ENCODE measurements at places on chromosomes 6 and 20.

GRCh38 chr6:48505621-48506020, 394.6 kb upstream of the PTCHD4 start:
- no peak for DNase-seq

DNA sequence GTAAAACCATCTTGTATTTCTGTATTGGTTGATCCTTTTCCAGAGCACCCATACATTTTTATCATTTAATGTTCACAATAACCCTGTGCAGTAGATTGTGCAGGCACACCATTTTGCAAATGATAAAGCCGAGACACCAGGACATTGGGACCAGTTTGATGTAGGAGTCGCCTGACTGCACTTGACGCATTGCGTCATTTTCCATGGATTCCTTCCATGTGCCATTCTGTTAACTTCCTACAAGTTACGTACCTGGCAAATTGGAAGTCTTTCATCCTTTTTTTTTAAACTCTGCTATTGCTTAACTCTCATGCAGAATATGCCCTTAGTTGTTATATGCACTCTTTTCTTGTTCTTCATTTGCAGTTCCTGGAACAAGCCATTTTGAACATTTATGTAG, 43.0 kb downstream of the PRPH2 start:
- DNase-seq, result no peak

DNA sequence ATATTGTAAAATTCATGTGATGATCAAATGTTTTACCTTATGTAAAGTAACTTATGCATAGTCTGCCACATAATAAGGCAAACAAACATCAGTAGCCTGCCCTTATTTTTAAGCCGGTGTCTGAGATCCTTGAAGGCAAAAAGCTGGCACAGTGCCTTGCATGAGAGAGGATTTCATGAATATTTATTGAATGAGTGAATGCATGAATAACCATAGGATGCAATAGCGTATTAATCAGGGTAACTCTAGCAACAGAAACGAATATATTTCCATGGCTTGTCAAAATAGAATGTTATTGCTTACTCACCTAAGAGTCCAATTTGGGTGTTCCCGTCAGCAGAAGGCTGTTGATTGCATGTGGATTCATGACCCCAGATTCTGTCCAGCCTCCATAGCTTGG, 34.9 kb downstream of the BTBD3 start:
- DNase-seq, result no peak

DNA sequence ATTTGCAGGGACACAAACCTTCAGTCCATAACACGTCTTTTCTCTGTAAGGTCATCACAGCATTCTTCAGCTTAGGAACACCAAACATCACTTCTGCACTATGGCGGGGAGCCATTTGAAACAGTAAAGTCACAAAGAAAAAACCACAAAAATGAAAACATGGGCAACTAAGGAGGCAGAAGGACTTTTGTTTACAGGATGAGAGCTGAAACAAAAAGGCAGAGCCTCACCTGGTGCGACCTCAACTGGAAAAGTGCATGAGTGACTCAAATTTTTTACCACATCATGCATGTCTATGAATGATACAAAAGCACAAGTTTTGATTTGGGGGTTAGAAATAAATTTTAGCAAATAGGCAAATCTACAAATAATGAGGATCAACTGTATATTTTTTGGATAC, 68.2 kb upstream of the TNFAIP3 start:
- DNase-seq, result no peak

DNA sequence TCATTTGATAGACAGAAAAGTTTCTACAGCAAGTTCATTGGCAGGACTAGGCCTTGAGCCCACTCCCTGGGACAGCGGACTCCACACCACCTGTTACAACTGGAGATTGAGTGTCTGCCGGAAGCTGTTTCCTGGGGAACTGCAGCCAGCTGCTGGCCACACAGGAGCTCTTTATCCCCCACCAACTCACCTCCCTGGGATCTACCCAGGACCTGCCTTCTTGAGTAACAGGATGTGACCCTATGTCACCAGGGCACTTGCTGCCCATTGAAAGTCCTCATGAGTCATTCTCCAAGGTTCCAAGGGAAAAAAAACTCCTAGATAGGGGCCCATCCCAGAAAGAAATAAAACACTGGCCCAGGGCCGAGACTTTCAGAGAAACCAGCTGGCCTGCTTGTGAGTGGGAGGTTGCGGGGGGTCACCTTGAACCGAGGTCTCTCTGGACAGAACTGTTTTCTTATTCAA, 37.4 kb upstream of the SLC9A8 start:
- no peak for DNase-seq

GRCh38 chr6:45801471-45802289, 214.0 kb downstream of the CLIC5 start:
- peak; percentile 55 for DNase-seq

- no peak for DNase-seq
Observed at GRCh38 chr6:90466154-90466940, 120.5 kb downstream of the MAP3K7 start.

DNA sequence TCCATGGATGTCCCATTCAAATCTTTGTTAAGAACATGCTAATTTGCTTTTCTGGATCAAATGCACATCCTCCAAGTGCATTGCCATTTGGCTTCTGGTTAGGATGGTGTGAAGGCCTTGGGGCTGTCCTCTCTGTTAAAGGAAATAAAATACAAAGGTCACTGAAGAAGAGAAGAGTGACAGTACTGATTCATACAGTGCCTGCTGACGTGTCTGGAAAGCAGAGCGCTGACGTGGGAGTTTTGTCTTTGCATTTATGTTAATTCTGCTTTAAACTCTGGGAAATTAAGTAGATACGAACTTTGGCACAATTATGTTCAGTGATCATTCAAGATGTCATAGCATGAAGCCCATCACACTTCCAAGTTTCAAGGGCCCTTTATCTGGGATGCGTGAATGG, 33.2 kb downstream of the SYNDIG1 start:
- DNase-seq, result no peak

GRCh38 chr6:74431873-74432580, 736.0 kb downstream of the CD109 start:
- DNase-seq, result no peak

DNA sequence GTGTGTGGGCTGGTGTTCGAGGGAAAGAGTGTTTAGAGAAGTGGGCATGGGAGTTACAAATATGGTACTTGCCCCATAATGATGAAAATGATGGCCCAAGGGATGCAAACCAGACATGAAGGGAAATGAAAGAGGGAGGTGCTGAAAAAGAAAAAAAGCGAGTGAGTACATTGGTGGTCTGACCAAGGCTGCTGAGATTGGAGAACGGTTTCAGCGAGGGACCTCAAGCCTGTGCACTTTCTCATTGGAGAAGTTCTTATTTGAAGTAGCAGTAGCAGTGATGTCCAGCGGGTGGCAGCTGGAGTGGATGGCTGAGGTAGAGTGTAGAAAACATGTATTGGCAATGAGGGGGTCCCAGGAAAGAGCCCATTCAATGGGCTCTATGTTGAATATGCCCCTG, 54.8 kb downstream of the TNFAIP3 start:
- DNase-seq, result no peak

DNA sequence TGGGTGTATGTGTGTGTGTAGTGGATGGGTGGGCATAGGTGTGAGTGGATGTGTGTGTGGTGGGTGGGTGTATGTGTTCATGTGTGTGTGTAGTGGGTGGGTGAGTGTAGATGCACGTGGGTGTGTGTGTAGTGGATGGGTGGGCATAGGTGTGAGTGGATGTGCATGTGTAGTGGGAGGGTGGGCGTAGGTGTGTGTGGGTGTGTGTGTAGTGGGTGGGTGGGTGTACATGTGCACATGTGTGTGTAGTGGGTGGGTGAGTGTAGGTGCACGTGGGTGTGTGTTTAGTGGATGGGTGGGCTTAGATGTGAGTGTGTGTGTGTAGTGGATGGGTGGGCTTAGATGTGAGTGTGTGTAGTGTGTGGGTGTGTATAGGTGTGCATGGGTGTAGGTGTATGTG, 104.4 kb downstream of the MYLK4 start:
- no peak for DNase-seq

DNA sequence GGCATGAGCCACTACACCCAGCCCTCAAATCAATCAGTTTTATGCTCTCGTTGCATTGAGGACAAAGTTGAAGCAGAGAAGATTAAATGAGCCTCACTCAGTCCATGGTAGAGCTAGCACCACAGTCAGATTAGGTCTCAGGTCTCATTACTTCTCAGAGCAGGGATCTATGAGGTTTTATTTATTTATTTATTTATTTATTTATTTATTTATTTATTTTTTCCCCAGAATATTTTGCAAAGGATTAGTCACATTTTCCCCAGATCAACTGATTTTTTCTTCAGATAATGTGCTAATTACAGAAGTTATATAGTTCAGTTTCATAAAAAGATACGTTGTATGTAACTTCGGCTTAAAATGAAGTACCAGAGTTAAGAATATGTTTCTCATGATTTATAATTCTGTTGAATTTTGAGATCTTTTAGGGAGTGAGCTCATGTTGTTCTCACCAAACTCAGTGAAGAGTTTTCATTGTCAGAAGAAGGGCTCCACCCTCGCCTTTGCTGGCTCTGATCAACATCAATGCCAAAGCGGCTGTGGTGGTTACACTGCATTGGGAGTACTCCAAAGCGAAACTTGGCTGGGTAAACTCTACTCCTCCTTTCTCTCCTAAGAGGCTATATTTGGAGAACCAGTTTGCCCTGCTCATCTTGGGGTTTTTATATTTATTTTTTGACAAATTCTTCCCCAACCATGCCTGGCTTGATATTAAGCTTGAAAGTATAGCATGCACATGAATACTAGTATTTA, 12.9 kb upstream of the ID4 start:
- DNase-seq, result no peak

GRCh38 chr6:68689910-68690309, 54.8 kb downstream of the ADGRB3 start:
- no peak for DNase-seq

DNA sequence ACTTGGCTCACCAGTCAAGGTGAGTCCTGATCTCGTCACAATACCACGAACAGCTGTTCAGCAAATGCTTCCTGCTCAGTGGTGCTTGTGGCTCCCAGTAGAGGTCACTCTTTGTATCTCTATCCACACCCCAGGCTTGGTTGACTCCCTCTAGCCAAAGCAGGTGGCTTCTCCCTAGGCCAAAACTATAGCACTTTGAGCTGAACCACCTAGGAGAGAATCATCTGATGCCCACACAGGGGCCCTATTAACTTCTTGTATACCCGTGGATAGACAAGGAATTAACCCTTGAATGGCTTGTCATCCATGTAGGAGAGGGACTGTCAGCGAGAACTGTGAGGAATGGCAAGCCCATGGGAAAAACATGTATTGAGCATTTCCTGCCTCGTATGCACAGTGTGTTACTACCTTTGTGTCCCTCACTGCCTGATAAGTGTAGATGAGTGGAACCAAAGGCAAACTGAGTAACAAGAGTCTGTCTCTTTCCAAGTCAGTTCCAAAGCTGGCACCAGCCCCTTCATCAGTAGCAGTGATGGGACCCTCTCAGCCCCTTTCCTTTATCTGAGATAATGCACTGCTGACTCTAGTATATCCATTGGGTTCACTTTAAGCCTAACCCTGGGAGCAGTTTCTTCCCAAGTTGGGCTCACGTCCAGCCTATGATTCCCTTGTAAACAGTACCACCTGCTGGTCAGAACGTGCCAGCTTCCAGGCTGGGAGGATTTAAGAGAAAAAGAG, 42.5 kb downstream of the EIF2S2 start:
- no peak for DNase-seq

DNA sequence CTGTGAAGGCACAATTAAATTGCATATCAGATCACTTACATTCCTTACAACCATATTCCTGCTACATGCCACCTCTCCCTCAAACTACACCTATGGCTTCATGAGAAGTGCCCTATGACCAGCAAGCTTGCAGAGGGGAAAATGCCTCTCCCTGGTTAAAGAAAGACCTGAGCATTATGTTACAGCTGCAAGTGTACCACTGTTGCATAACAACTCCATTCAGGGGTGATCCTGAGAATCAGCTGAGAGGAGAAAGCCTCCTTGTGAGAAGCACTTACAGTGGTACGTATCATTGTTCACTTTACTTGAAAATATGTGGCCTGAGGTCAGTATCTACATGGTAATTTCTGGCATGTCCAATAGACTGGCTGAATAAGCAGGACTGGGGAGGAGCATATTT, 20.0 kb downstream of the PDSS2 start:
- DNase-seq, result no peak

- no peak for DNase-seq
Observed at GRCh38 chr6:115131709-115132490, 789.1 kb upstream of the HS3ST5 start.

DNA sequence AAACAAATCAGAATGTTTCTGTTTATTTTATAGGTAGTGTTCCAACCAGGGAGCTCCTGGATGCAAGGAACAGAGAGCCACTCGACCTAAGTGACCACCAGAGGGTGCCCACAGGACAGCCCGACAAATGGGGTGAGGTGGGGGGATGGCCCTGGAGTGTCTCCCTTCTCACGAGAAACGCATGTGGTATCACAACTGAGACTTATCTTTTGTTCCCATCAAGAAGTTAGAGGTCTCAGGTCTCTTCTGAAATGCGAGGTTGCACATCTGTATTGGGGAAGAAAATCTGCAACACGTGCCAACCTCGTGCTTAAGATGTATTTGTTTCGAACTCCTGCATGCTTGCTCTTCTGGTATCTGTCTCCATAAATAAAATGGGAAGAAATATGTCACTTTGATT, 104.0 kb downstream of the ISM1 start:
- DNase-seq, result no peak

- DNase-seq, result peak; percentile 6
Observed at GRCh38 chr6:87210979-87211378, 55.6 kb downstream of the ZNF292 start.

- DNase-seq, result no peak
Observed at GRCh38 chr6:90266905-90267621, 29.6 kb downstream of the BACH2 start.

DNA sequence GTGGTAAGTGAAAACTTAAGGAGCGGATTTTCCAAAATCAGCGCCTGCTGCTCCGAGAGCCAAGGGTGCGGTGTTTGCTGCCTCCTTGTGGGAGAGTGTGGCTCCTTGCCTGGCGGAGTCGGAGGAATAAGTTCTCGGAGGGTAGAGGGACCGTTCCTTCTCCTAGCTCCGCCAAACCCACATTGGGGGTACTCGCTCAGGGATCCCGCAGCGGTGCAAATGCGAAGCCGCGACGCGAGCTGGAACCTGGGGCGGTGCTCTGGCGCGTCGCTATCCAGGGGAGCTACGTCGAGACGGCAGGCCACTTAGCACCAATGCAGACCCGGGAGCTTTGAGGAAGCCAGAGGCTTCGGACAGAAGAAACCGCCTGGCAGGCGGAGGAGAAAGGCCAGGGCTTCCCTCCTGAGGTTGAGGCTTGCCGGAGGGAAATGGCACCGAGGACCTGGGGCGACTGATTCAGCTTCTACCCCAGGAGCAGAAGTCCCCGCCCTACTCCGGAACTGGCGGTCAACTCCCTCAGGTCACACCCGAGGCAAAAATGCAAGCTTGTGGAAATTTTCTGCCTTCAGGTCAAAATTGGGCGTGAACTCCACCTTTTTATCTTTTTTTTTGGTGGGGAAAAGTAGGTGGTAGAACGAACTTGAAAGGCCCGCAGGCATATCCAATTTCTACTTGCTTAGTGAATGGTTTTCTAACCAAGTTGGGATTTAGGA, 5.7 kb upstream of the DDX43 start:
- DNase-seq, result peak; percentile 39

DNA sequence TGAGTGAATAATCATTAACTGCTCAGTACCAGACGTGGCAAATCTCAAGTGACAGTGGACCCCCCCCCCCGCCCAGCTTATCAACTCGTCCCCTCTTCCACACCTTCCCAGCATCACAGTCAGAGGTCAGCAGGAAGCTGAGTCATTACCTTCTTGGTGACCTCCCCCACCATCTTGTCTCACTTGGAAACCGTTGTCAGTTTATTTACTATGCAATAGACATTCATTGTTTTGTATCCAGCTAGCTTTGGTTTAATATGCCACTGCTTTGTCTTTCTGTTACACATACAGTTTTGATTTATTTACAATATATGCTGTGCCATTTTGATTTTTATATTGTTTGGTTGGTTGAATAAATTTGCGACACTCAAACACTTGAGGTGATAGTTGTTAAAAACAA, 158.1 kb downstream of the QKI start:
- no peak for DNase-seq
